ENCODE measurements at places on chromosomes 11 and 22.

DNA sequence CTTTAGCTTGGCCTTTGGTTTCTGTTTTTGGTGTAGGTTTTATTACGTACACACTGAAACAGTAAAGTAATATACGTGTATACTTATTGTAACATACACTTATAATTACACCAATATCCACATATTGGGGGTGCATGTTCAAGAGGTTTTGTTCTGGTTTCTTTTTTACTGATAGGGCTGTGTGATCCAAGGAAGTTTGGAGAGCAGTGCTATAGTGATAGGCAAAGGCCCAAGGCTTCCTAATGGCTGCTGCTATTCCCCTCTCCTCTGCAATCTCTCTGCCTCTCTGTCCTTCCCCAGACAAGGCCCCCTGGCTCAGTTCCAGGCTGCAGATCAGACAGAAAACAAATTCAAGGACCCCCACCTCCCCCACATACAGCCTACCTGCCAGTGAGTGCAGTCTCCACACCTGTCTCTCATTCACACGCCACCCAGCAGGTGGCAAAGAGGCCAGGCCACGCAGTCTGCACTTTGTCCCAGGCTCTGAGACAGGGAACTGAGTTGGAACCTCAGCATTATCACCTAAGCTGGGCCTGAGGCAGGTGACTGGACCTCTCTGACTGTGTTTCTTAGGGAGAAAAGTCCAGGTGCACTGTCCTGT is 15.1 kb downstream of the TMEM184B start:
- no peak for DNase-seq

DNA sequence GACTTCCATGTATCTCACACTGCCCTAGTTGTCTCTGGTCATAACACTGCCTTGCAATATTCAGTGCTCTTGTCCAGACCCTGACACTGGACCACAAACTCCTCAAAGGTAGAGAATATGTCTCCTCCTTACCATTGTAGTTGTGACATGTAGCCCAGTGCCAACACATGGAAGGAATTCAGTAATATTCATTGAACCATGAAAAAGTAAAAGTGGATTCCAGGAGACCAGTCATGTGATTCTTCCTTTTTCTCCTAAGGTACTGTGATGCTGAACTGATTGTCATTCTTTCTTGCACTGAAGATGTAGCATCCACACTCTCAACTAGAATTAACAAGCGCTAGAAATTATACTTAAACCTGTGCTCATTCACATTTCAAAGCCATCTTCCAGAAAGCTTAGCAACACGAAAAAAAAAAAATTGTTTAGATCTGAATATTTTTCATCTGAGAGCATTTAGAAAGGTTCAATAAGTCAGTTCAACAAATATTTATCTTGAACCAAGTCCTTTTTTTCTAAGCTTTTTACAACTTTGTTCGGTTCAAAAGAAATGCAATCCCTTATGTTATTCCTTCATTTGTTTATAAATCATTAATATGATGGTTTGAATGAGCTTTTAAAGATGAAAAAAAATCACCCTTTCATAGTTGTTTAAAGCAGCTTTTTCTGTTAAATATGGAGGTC is 224.7 kb upstream of the BLID start:
- no peak for DNase-seq

DNA sequence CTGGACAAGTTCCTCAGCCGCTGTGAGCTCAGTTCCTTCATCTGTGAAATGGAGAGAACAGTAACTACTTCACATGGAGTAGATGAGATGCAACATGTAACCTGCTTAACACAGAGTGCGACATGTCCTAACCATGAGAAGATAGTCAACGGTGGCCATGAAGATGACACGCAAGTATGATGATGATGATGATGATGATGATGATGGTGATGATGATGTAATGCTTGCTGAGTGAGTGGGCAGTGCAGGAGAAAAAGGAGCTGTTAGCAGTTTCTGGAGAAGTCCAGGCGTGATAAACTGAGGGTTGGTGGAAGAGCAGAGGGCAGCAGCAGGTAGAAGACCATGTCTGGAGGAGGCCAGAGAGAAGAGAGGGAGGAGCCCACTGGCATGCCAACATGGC is 90.8 kb upstream of the CD82 start:
- no peak for DNase-seq

GRCh38 chr22:47123827-47124442 is 361.5 kb downstream of the TBC1D22A start:
- no peak for DNase-seq

GRCh38 chr11:19686234-19686633 is 26.4 kb upstream of the NAV2 start:
- no peak for DNase-seq

Measured in GM12891 (cell line).